ENCODE measurements at places on chromosomes 12 and 14. TPM values are rescaled to one million over a fixed set of nuclear protein-coding genes. Genes with fewer than 3 reads are reported as not detected.

WNT1 gene
- not detected for total RNA-seq

KRT74 gene
- total RNA-seq: not detected

WIF1 gene
- total RNA-seq: not detected

TC2N gene
- 7.7 TPM for total RNA-seq

ITGB7 gene
- total RNA-seq: 3.3 TPM

SLCO1C1 gene
- total RNA-seq: not detected

CD4 gene
- 3.2 TPM for total RNA-seq

LIN7A gene
- not detected for total RNA-seq

Data from PC-9 (cell line).